GM20000 (cell line): ENCODE measurements at places on chromosomes 1 and 21.

DNA sequence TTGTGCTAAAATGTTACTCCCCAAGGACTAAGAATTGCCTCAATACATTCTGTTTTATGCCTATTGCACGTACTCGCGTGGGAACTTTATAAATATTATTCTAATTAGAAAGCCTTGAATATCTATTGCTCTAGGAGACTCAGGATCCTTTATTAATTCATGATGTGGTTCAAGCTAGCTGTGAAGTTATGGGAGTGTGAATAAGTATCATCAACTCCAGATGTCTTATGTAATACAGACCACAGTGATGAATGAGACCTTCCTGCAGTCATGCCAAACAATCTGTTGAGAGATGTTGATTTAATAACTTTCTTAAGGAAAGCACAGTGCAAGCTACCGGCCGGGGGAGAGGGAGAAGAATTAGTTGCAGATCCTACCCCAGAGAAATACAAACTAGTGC, 519.2 kb upstream of the ZP4 start:
- DNase-seq: no peak

- DNase-seq: no peak
Measured at GRCh38 chr1:27594564-27595510, 9.1 kb downstream of the AHDC1 start.

DNA sequence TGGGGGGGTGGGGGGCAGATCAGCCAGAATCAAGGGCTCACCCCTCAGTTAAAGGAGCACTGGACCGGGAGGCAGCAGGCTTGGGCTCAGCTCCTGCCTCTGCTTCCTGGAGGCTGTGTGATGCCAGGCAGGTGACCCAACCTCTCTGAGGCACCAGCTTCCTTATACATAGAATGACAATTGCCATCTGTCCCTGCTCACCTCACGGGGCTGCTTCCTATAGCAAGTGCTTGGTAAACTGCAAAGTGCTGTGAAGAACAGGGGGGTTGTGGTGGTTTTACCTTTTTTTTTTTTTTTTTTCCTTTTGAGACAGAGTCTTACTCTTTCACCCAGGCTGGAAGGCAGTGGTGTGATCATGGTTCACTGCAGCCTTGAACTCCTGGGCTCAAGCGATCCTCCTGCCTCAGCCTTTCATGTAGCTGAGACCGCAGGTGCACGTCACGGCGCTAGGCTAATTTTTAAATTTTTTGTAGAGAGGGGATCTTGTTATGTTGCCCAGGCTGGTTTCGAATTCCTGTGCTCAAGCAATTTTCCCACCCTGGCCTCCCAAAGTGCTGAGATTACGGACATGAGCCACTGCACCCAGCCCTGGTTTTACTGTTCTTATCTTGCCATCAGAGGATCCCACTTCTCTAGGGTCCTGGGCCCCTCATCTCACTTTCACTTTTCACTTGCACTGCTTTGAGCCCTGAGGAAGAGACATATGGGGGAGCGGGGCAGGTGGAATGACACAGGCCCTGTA, 11.6 kb downstream of the KCNQ4 start:
- DNase-seq: no peak

- DNase-seq: no peak
Measured at GRCh38 chr1:1470626-1471388, 758 bp upstream of the ATAD3B start.

GRCh38 chr1:236893626-236894545, 98.8 kb downstream of the MTR start:
- no peak for DNase-seq
